Activated naive CD8-positive, alpha-beta T cell treated with anti-CD3 and anti-CD28 coated beads, Interleukin-2, amount 10 ng/mL, durations not matched to agents 7 days and 5 days (primary cell): ENCODE measurements at places on chromosomes 4 and X.

DNA sequence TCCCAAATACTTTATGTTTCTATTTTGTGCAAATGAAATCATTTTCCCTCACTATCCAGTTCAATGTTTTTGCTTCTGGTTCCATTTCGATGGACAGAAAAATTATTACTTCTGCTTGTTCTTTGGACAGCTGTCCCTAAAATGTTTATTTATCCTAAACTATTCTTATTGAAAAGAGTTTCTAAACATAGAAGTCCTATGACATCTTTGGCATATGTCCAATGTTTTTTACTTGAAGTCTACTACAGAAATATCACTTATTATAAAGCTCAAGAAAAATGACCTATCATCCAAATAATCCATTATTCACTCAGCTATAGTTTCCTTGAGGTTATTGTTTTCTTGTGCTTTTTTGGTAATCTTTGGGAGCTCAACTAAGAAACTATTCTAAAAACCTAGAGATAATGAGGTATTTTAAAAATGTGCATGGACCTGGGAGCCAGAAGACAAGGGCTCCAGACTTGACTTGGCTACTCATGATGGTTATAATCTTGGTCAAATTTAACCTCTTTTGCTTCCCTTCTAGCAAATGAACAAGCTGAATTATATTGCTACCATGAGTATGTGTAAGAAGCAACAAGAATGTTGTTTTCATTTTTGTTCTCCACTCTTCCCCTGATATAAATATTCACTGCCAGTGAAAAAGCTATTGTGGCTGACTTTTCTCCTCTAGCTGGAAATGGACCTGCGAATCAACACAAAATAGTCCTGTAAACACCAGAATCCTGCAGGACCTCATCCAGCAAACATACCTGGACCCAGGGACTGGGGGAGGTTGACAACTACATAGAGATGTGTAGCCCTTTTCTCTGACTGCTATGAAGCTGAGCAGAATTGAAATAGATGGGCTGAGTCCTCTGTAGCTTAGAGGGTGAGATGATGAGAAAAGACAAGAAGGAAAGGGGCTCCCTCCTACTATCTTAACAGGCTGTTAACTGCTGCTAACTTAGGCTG lies 137.4 kb downstream of the FRYL start:
- DNase-seq: no peak

- no peak for DNase-seq
Observed at GRCh38 chrX:74232859-74233258, 71.1 kb upstream of the ZCCHC13 start.

DNA sequence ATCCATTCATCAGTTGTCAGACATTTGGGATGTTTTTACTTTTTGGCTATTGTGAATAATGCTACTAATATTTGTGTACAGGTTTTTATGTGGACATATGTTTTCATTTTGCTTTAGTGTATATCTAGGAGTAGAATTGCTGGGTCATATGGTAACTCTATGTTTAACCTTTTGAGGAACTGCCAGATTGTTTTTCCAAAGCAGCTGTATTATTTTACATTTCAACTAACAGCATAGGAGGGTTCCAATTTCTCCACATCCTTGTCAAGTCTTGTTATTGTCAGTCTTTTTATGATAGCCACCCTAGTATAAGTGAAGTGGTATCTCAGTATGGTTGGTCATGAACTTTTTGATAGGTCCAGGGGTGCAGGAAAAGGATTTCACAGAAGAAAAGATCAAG lies 114.5 kb upstream of the FAM9C start:
- DNase-seq: no peak

DNA sequence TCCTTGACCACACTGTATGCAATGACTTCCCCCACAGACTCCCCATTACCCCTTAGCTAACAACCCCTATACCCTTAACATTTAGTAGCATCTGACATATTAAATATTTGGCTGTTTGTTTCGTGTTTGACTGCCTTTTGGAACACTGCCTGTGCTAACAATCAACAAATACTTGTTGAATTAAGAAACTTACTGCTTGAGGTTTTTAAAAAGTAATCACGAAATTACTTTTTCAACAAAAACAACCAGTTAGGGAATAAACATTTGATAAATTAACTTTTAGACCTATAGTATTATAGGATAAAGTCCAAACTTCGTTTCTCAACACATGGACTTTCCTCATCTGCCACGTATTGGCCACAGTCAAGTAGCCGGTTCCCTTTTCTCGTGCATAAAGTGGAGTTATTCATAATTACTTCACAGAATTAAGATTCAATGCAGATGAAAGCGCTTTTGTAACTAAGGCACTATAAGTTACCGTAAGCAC lies 555 bp upstream of the ELMOD2 start:
- no peak for DNase-seq

GRCh38 chr4:128566693-128567092 lies 242.8 kb upstream of the JADE1 start:
- no peak for DNase-seq

DNA sequence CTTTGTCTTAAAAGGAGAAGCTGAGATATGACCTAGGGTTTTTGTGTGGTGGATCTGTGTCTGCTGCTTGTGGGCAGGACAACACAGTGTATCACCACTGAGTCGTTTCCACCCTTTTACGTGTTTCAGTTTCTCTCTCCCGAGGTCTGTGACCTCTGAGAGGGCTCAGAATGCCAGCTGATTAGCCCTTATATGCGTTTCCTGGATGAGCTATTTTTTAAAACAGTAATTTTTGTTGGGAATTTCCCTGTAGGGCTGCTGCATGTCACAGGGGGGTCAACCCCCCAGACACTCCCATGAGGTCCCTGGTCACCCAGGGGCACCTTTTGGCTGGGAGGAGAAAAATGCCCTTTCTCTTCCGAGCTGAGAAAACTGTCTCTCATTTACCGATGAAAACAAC lies 170.4 kb upstream of the CASK start:
- DNase-seq: no peak

DNA sequence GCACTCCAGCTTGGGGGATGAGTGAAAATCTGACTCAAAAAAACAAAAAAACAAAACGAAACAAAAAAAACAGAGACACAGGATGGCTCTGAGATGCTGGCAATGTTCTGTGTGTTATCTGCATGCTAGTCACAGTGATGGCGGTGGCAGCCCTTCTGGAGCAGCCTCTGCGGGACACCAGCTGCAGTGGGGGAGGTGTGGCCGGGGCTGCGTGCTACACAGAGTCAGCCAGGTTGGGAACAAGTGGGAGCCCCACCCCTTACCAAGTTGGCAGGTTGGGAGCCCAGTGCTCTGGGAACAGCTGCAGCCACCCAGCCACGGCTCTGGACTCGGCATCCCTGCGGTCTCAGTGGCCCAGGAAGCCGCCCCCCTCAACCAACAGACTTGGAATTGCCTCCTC lies 206.5 kb upstream of the ZFP42 start:
- no peak for DNase-seq
